ENCODE measurements at places on chromosomes 11 and 22.

GRCh38 chr11:119924017-119924416 is 195.0 kb upstream of the NECTIN1 start:
- no peaks in the 10 kb centered on the region for H3K4me1 ChIP-seq
- no peaks in the 10 kb centered on the region for H3K36me3 ChIP-seq
- H3K27me3 ChIP-seq = no peaks in the 10 kb centered on the region
- H3K4me3 ChIP-seq = no peak overlapping the region
- no peak for DNase-seq

DNA sequence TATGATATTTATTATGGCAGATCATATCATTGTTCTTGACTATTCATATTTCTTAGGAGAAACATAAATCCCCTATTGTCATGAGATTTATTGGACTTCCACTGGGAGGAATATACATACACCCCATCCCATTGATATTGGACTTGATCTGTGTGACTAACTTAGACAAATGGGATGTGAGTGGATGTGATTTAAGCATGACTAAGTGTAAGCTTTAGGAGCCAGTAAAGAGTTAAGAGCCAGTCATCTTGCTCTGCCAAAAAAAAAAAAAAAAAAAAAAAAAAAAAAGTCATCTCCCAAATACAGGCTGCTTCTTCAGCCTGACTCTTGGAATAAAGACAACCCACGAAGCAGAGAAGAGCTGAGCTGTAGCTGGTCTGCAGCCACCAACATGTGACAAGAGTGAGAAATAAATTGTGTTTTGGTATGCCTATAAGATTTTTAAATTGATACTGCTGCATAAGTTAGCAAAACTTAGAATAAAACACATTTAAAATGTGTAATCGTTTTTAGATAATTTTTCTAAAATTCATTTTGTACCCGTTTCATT is 595.0 kb upstream of the LRRC4C start:
- H3K27me3 ChIP-seq = no peaks in the 10 kb centered on the region
- H3K4me3 ChIP-seq = no peak overlapping the region
- no peaks in the 10 kb centered on the region for H3K4me1 ChIP-seq
- no peak overlapping the region for H3K27ac ChIP-seq

DNA sequence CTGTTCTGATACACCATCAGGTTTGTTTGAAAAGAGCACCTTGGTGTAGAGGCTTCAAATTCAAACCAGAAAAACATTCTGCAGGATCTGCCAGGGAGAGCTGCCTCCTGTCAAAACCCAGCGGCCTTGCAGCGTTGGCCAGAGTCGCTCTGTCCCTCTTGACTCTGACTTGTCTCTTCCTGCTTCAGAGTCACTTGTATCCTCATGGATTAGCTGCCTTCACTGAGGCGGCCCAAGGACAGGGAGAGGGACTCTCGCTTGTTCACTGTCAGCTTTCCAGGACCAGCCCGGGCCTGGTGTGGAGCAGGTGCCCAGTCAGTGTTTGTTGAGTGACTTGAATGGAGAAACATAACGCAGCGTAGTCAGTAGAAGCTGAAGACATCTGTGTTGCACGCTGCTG is 18.0 kb downstream of the TBC1D22A start:
- H3K36me3 ChIP-seq = peaks cover 28% of the 10 kb centered on the region
- H3K27ac ChIP-seq = no peak overlapping the region
- no peak overlapping the region for H3K4me3 ChIP-seq
- no peak for DNase-seq
- H3K4me1 ChIP-seq = peaks cover 38% of the 10 kb centered on the region
- no peaks in the 10 kb centered on the region for H3K27me3 ChIP-seq

- DNase-seq = no peak
- no peaks in the 10 kb centered on the region for H3K4me1 ChIP-seq
- H3K27ac ChIP-seq = no peak overlapping the region
- no peaks in the 10 kb centered on the region for H3K27me3 ChIP-seq
- H3K36me3 ChIP-seq = no peaks in the 10 kb centered on the region
These were observed 7.3 kb upstream of the KCNJ1 start for GRCh38 chr11:128874427-128874826.

DNA sequence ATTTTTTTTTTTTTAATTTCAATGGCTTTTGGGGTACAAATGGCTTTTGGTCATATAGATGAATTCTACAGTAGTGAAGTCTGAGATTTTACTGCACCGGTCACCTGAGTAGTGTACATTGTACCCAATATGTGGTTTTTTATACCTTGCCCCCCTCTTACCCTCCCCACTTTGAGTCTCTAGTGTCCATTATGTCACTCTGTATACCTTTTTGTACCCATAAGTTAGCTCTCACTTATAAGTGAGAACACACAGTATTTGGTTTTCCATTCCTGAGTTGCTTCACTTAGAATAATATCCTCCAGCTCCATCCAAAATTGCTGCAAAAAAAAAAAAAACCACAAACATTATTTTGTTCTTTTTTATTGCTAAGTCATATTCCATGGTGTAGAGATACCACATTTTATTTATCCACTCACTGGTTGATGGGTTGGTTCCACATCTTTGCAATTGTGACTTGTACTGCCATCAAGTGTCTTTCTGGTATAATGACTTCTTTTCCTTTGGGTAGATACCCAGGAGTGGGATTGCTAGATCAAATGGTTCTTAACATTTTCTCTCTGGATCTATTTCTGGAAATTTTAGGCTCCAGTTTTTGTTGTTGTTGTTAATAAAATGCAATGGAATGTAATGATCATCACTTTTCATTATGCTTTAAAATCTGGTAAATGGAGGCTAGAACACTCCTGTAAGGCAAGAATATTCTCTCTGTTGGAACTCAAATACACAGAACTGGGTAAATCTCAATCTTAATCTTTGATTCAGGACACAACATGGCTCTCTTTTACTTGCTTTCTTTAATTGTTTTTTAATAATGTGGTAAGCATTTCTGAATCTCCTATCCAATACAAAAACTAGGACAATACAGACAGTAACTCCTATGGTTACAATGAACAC is 10.3 kb downstream of the NEAT1 start:
- peaks cover 27% of the 10 kb centered on the region for H3K36me3 ChIP-seq
- H3K4me3 ChIP-seq = no peak overlapping the region
- H3K27me3 ChIP-seq = no peaks in the 10 kb centered on the region
- peak; percentile 70 for DNase-seq

- no peaks in the 10 kb centered on the region for H3K4me1 ChIP-seq
- DNase-seq = no peak
- no peak overlapping the region for H3K4me3 ChIP-seq
- no peaks in the 10 kb centered on the region for H3K27me3 ChIP-seq
- no peak overlapping the region for H3K27ac ChIP-seq
These were observed 33.0 kb downstream of the FAM168A start for GRCh38 chr11:73564903-73565302.

DNA sequence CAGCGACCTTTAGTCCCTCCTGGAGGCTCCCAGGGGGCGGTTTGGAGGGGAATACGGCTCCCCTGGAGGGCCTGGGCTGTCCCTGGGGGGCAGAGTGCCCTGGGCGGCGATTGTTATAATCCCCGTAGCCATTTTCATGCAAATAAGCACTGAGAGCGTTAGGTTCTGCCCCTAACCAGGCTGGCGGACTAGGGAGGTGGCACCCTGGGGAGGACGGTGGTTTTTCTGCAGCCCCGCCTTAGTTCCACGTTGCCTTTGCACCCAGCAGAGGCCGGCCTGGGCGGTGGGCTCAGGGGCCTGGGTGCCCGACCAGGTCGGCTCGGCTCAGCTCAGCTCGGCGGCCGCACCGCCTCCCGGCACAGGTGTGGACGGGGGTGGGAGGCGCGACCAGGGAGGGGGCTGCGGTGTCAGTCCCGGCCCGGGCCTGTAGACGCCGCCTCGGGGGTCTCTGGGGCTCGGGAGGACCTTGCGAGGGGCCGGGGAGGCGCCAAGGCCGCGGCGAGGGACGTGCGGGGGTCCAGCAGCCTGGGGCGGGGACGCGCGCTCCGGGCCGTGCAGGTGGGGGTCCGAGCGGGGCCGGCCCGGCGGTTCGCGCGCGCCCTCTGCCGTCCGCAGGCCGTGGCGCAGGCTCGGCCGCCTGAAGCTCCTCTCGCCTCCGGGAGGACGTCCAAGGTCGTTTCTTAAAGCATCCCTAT is 2.3 kb upstream of the DUSP8 start:
- peaks cover 24% of the 10 kb centered on the region for H3K4me1 ChIP-seq
- H3K36me3 ChIP-seq = no peaks in the 10 kb centered on the region
- H3K27ac ChIP-seq = no peak overlapping the region
- H3K4me3 ChIP-seq = peak overlapping the region; percentile 54
- H3K27me3 ChIP-seq = no peaks in the 10 kb centered on the region
- peak; percentile 89 for DNase-seq

DNA sequence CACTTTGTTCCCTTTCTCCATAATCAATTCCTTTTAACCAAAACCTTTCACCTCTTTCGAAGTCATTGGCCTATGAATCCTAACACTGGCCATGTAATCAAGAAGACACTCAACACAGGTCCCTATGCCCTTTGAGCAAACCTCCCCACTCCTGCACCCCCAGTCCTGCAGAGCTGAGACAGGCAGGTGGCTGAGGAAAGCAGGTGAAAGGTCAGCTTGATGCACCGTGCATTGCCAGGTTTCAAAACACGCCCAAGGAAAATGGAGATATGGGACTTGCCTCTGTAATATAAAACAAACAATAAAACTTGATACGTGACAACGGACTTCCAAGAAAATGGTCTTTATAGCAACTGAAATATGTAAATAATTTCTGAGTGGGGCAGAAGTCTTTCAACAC is 10.6 kb downstream of the CPT1A start:
- no peak overlapping the region for H3K27ac ChIP-seq
- no peaks in the 10 kb centered on the region for H3K4me1 ChIP-seq
- H3K4me3 ChIP-seq = no peak overlapping the region
- H3K27me3 ChIP-seq = no peaks in the 10 kb centered on the region
- H3K36me3 ChIP-seq = no peaks in the 10 kb centered on the region
- DNase-seq = no peak

DNA sequence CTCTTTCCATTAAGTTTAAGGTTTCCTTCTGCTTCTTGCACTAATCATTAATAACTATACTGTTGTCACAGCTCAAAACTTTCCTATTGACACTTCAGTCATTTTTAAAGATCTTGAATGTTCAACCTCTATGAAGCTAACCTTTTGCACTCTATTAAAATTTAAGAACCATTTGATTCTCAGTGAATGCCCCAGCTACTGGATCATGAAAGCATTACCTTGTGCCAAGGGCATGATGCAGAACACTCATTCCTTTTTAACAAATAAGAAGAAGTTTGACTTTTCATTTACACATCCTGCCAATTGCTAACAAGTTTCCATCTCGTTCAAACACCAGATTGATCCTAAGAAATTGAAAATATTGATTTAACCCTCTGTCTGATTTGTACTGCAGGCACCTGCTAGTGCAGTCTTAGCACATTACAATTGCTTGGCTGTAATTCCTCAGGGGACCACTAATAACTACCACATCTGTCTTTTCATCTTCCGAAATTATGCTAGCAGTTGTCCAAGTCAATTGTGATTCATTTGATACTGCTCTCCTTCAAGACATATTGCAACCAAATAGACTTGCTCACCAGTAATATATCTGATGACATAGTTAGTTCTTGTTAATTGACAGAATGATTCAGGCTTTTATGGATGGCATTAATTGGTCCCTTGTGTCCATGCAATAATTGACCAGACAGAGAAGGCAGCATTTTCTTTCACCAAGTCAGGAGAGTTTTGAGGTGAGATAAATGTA is 158.4 kb downstream of the TEAD1 start:
- 0 out of 2 replicates have a peak, but pooled peaks cover 3% of the 10 kb centered on the region for H3K27me3 ChIP-seq
- DNase-seq = no peak
- H3K36me3 ChIP-seq = no peaks in the 10 kb centered on the region
- H3K27ac ChIP-seq = no peak overlapping the region

- no peaks in the 10 kb centered on the region for H3K27me3 ChIP-seq
- H3K4me3 ChIP-seq = no peak overlapping the region
- DNase-seq = no peak
- H3K36me3 ChIP-seq = no peaks in the 10 kb centered on the region
- no peaks in the 10 kb centered on the region for H3K4me1 ChIP-seq
- H3K27ac ChIP-seq = no peak overlapping the region
These were observed 9.7 kb downstream of the MTNR1B start for GRCh38 chr11:92979176-92979575.

DNA sequence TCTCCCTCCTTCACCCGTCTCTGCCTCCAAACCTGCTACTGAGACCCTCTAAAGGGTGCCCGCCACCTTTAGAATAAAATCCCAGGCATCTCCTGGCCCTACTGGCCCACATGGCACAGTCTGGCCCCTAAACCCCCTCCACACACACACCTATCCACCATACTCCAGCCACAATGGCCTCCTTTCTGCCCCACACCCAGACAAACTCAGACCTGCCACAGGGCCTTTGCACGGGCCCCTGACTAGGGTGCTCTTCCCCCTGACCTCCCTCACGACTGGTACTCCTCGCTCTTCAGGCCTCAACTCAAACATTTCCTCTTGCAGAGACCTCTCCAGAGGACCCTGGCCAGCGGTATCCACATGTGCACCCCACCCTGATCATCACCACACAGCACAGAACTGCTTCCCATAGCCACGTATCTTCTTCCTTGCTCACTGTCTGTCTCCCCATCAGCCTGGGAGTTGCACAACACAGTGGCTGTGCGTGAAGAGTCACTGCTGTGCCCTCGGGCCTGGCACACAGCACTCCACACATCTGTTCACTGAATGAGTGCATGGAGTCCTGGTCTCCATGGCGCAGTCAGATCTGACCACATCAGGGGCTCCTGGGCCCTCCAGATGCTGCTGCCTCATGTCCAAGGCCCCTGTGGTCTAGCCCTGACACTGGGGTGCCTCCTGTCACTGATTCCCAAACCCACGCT is 66.2 kb upstream of the TCF20 start:
- no peaks in the 10 kb centered on the region for H3K36me3 ChIP-seq
- H3K27ac ChIP-seq = no peak overlapping the region
- H3K4me1 ChIP-seq = peaks cover 20% of the 10 kb centered on the region
- H3K4me3 ChIP-seq = no peak overlapping the region
- no peaks in the 10 kb centered on the region for H3K27me3 ChIP-seq

DNA sequence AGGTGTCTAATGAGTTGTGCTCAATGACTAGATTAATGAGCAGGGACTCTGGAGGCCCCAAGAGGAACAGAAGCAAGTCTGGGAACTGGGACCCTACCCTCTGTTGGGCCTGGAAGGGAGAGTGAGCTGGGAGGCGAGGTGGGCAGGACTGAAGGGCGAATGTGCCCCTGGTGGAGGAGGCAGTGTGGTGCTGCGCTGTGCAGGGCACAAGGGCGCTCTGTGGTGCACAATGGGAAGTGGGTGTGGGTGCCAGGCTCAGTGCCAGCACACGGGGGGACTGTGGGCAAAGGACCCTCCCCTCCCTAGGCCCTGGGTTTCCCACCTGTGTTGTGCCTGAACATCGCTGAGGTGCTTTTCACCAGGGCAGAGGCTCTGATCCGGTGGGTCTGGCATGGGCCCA is 57.5 kb upstream of the TTLL12 start:
- DNase-seq = no peak
- H3K36me3 ChIP-seq = no peaks in the 10 kb centered on the region
- H3K27me3 ChIP-seq = no peaks in the 10 kb centered on the region
- H3K27ac ChIP-seq = no peak overlapping the region

DNA sequence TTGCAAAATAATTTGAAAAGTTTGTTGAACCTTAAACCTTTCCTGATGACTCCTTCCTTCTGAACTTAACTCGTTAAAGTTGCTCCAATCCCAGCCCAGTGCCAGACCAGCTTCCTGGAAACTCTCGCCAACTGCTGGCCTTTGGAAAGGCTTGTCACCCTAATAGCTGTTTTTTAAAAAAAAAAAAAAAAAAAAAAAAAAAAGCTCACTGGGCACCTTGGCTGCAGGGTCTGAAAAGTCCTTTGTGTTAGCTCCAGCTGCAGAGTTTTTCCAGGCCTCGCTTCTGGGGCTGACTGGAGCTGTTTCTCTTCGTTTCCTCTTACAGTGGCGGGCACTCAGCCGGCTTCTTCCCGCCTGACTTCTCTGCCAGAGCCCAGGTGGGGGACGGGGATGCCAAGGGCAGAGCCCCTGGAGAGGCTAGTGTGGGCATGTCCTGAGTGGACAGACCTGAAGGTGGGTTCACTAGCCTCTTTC is 25.1 kb downstream of the KCNQ1OT1 start:
- no peak overlapping the region for H3K27ac ChIP-seq
- H3K27me3 ChIP-seq = no peaks in the 10 kb centered on the region
- H3K4me3 ChIP-seq = no peak overlapping the region
- H3K36me3 ChIP-seq = no peaks in the 10 kb centered on the region
- no peak for DNase-seq
